ENCODE measurements at places on chromosomes 4 and X. TPM values are rescaled to one million over a fixed set of nuclear protein-coding genes. Genes with fewer than 3 reads are reported as not detected.
A peak's percentile ranks its signal among the peaks of the same experiment; 100 is the strongest.

TLR2 gene
- 6.7 TPM for polyA plus RNA-seq

MAP7D2 gene
- 3.2 TPM for polyA plus RNA-seq

DGKK gene
- 12.5 TPM for polyA plus RNA-seq

SCD5 gene
- 40.1 TPM for polyA plus RNA-seq

TMPRSS11A gene
- polyA plus RNA-seq: not detected

ETDA gene
- not detected for polyA plus RNA-seq

JADE3 gene
- 23.9 TPM for polyA plus RNA-seq

DTHD1 gene
- polyA plus RNA-seq: not detected

GRCh38 chr4:186584912-186585311, 29.5 kb upstream of the MTNR1A start:
- no peak for DNase-seq

DNA sequence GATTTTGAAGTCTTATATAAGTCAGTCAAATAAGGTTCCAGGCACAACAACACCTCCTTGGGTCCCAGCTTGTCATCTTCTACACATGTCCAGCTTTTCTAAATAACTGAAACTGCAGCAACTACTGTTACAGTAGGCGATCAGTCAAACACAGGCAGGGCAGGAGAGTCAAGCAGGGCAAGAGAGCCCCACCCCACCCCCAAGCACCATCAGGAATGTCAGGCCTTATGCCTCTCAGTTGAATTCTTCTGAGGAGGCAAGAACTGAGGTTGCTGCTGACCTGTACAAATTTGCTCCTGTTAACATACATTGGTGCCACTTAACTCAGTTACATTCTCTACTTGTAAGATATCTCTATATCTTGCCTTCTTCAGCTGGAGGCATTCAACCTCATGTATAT, 608.8 kb upstream of the PCDH10 start:
- no peak for DNase-seq

DNA sequence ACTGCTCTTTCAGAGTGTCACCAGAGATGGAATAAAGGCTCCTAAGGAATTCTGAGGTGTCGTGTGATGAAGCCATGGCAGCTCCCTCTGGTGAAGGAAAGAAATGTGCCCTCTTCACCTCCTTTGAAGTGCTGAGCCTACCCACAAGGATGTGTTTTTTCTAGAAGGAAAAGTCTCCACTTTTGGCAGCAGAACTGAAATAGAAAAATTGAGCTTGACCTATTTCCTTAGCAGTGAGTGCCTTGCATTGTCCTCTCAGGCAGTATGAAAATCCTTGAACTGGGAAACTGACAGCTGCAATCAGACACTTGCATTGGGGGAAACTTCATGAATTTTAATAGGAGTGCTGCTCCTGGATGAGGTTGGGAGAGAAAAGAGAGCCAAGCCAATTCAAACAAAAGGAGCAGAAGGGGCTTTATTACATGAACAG, 95.2 kb downstream of the DCLK2 start:
- no peak for DNase-seq

DNA sequence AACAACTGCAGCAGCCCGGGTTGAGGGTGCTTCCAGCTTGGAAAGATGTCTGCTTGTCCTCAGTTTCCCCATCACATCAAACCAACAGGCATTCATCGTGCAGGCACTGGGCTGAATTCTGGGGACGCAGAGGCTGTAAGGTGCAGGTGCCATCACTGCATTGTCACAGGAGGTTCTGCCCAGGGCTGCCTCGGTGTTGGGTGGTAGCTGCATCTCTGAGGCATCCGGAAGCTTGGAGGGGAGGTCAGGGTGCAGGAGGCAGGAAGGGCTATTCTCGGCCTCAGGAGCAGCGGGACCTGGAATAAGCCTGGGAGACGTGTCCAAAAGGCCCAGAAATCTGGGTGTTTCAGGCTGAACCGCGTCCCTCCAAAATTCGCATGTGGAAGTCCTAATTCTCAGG, 134.6 kb downstream of the HMX1 start:
- DNase-seq: no peak

DNA sequence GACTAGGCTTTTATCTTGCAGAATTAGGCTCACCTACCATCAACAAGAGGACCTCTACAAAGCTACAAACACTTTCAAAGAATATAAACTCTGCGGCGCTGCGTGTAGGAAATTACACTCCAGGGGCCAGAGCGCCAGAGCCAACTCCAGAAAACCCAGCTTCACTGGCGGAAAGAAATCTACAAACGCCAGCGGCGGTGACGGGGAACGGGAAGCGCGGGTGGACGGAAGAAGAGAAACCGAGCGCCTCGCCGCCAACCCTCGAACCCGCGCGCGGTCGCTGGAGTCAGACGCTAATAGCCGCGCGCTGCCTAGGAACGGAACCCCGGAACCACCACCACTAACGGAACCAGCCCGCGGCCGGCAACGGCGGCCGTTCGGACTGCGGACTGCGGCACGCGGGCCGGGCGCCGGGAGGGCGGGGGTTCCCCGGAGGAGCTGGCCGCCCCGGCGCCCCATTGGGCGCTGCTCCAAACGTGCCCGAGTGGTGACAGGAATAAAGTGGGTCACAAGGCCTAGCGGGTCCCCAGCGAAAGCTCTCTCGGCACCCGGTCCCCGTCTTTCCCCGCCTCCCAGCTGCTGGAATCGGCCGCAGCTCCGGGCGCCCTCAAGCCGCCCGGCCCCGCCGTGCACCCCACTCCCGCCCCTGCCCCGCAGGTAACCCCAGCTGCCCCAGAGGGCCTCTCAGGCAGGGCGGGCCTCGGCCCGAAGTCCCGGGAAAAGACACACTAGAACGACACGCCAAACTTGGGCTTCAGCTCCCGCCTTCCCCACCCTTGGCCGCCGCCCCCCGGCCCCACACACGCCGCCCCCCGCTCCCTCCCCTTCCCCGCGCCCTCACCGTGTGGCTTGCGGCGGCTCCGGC, 836 bp downstream of the CLOCK start:
- peak; percentile 51 for DNase-seq

DNA sequence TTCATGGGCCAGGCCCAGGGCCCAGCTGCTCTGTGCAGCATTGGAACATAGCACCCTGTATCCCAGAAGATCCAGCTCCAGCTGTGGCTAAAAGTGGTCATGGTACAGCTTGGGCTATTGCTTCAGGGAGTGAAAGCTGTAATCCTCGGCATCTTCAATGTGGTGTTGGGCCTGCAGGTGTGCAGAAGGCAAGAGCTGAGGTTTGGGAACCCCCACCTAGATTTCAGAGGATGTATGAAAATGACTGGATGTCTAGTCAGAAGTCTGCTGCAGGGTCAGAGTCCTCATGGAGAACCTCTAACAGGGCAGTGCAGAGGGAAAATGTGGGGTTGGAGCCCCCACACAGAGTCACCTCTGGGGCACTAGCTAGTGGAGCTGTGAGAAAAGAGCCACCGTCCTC, 341.7 kb downstream of the PPP3CA start:
- DNase-seq: no peak

DNA sequence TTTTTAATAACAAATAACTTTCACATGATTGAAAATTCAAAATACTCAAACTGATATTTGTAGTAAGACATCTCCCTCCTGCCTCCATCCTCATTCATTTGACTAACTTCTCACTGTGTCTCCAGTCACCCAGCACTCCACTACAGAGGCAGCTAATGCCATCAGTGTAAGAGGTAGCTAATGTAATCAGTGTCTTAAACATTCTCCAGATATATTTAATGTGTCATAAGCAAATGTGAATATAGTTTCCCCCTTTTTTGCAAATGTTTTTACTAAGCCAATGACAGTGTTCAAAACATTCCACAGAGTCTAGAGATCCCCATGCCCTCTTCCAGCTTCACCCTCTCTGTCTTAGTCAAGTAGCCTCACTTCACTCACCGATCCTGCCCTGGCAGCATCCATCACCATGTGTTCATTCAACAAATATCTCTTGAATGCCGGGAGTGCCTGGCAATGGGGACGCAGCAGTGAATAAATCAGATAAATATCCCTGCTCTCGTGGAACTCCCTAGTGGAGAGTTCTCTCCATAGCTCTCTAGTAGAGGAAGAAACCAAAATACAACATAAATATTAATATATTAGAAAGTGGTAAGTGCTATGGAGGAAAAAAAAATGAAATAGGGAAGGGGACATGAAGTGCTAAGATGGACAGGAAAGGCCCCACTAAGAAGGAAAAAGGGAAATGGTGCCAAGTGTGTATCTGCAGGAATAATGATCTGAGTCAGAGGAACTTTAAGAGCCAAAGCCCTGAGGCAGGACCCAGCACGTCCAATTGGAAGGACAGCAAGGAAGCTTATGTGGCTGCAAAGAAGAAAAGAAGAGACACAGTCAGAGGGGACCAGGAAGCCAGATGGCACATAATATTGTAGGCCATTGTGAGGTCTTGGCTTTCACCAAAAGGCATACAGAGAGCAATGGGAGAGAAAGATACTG, 18.7 kb downstream of the SCFD2 start:
- DNase-seq: no peak

DNA sequence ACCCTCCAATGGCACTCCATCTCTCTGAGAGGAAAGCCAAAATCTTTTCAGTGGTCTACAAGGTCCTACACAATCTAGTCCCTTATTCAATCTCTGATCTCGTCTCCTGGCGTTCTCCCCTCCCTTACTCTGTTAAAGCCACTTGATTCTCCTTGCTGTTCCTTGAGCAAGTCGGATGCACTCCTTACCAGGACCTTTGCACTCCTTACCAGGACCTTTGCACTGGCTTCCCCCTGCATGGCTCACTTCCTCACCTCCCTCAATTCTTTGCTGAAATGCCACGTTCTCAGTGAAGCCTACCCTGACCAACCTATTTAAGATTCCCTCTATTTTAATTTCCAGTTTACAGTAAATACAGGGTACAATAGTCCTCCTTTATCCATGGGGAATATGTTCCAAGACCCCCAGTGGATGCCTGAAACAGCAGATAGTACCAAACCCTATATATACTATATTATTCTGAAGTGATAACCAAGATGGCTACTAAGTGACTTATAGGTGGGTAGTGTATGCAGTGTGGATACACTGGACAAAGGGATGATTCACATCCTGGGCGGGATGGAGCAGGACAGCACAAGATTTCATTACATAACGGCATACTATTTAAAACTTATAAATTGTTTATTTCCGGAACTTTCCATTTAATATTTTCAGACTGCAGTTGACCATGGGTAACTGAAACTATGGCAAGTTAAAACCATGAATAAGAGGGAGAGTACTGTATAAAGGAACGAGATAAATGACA, 6.5 kb upstream of the DLG3 start:
- DNase-seq: no peak

GRCh38 chr4:126242679-126243390, 928.1 kb downstream of the FAT4 start:
- DNase-seq: no peak

DNA sequence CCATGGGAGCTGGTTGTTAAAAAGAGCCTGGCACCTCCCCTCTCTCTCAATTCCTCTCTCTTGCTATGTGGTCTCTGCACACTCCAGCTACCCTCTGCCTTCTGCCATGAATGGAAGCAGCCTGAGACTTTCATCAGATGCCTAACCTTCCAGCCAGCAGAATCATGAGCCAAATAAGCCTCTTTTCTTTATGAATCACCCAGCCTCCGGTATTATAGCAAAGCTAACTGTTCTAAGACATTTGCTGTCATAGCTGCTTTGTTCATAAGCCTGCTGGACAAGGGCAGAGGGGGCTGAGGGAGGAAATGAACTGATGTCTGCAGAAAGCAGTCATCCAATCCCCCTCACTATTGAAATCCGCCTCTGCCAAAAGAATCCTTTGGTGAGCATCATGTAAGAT, 196.7 kb downstream of the ZNF330 start:
- no peak for DNase-seq
